ENCODE measurements at places on chromosomes 12 and 14. TPM values are rescaled to one million over a fixed set of nuclear protein-coding genes. Genes with fewer than 3 reads are reported as not detected.

Gene HOXC5
- total RNA-seq = 0.29 TPM

Gene KRT6C
- not detected for total RNA-seq

Gene ARHGAP9
- total RNA-seq = not detected

Gene EIF2B1
- 70.8 TPM for total RNA-seq

Gene NKX2-8
- not detected for total RNA-seq

Gene ZDHHC22
- total RNA-seq = 0.15 TPM

Gene LRRC43
- not detected for total RNA-seq

Gene PRB2
- total RNA-seq = not detected

Gene NTF3
- not detected for total RNA-seq

Gene OTX2
- not detected for total RNA-seq

Gene CCDC196
- not detected for total RNA-seq

Gene DIO3
- 4.9 TPM for total RNA-seq

Gene SPTB
- total RNA-seq = 2.3 TPM

Gene GCN1
- 334 TPM for total RNA-seq

Gene FOXN4
- not detected for total RNA-seq

Gene CLEC14A
- not detected for total RNA-seq

Gene EPYC
- total RNA-seq = not detected

Gene PTGDR
- total RNA-seq = not detected

Gene LHX5
- total RNA-seq = 0.23 TPM

Gene PMCH
- total RNA-seq = not detected

Gene MMP14
- total RNA-seq = 85.0 TPM

Gene PYGL
- total RNA-seq = 174 TPM

Gene FAM186B
- total RNA-seq = 1.1 TPM

Gene PKP2
- total RNA-seq = 12.7 TPM

Gene OVCH1
- not detected for total RNA-seq

Gene ADCY6
- 19.0 TPM for total RNA-seq

Gene SLC35F4
- total RNA-seq = not detected

Gene PPP1R1A
- total RNA-seq = not detected

Gene USP15
- 46.1 TPM for total RNA-seq

Gene HECTD1
- 214 TPM for total RNA-seq

Gene KERA
- not detected for total RNA-seq
